Peyer's patch (tissue), 4 donors: ENCODE measurements at places on chromosomes 7 and 10.
A peak's percentile ranks its signal among the peaks of the same experiment; 100 is the strongest.

DNA sequence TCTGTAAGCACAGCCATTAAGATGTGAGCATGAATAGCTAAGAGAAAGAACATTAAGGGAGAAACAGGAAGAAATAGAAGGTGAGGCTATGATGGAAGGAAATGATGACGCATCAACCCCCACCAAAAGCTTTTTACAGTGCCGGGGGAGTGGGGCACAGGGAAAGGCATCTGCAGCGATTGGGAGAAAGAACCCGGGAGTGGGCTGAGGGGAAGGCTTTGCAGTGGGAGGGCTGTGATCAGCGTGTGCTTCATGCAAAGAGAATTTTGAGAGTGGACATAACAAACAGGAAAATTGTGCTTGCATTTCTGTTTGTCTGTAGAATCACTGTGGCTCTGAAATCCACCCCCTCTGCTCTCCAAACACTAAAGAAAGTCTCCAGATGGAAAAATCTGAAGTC lies 250.8 kb downstream of the KCNMA1 start:
- H3K4me3 ChIP-seq = no peak overlapping the region
- no peaks in the 10 kb centered on the region for H3K36me3 ChIP-seq
- H3K27me3 ChIP-seq = no peaks in the 10 kb centered on the region
- H3K4me1 ChIP-seq = no peaks in the 10 kb centered on the region
- H3K27ac ChIP-seq = no peak overlapping the region

DNA sequence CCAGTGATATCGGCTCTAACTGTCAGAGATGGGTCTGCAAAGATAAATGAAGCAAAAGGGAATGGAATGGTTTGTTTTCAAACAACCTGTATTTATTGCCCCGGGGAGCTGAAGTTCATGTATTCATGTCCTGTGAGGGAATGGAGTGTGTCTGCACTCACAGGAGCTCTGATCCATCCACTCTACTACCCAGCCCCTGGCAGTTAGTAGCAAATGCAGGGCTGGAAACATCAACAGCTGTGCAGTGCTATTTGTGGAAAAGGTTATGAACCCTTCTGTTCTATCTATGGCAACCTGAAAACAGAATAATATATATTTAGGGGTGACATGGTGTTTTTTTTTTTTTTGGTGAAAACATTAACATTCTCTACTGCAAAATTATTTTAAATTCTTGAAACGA lies 9.8 kb downstream of the AGR2 start:
- no peak overlapping the region for H3K27ac ChIP-seq
- H3K4me1 ChIP-seq = no peaks in the 10 kb centered on the region
- no peak overlapping the region for H3K4me3 ChIP-seq
- no peak for DNase-seq
- H3K27me3 ChIP-seq = no peaks in the 10 kb centered on the region

DNA sequence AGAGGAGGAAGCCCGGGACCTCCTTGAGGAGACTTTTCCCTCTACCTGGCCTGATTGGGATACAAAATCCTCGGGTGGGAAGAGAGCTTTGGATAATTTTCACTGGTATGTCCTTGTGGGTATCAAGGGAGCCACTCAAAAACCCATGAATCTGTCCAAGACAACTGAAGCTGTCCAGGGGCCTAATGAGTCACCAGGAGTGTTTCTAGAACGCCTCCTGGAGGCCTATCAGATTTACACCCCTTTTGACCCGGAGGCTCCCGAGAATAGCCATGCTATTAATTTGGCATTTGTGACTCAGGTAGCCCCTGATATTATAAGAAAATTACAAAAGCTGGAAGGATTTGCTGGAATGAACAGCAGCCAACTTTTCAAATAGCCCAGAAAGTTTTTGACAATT lies 38.6 kb downstream of the ZNF25 start:
- H3K36me3 ChIP-seq = no peaks in the 10 kb centered on the region
- no peaks in the 10 kb centered on the region for H3K27me3 ChIP-seq
- no peak for DNase-seq
- H3K27ac ChIP-seq = no peak overlapping the region

DNA sequence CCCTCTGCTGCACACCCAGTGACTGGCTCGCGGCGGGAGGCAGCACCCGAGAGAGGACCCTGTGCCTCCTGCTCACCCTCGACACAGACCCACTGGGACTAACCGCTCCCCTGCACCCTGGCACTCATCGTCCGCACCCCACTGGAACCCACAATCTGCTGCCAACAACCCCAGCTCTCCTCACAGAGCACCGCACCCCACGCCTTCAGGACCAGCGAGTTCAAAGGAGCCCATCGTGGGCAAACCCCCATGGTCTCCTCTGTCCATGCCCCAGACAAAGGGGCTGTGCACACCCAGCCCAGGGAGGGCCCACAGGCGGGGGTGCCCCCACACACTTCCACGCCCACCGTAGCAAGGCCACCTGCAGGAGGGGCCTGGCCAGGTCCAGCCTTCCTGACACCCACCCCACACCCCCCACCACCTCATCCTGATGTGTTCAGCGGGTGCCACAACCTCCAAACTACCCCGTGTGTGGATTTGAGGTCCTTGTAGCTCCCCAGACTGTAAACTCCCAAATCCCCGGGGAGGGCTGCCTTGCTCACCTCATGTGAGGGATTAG lies 14.0 kb downstream of the RASGEF1A start:
- H3K36me3 ChIP-seq = no peaks in the 10 kb centered on the region
- no peak overlapping the region for H3K27ac ChIP-seq
- no peaks in the 10 kb centered on the region for H3K4me1 ChIP-seq
- DNase-seq = peak; percentile 12

GRCh38 chr7:158083526-158084310 lies 503.9 kb downstream of the PTPRN2 start:
- no peaks in the 10 kb centered on the region for H3K27me3 ChIP-seq
- H3K36me3 ChIP-seq = no peaks in the 10 kb centered on the region
- no peak overlapping the region for H3K27ac ChIP-seq
- no peaks in the 10 kb centered on the region for H3K4me1 ChIP-seq
- DNase-seq = no peak

- DNase-seq = no peak
- peak overlapping the region; percentile 75 for H3K27ac ChIP-seq
- H3K4me3 ChIP-seq = no peak overlapping the region
- no peaks in the 10 kb centered on the region for H3K27me3 ChIP-seq
- H3K4me1 ChIP-seq = peaks cover 28% of the 10 kb centered on the region
- no peaks in the 10 kb centered on the region for H3K36me3 ChIP-seq
Measured at GRCh38 chr10:119211176-119211575, 3.8 kb downstream of the GRK5 start.

DNA sequence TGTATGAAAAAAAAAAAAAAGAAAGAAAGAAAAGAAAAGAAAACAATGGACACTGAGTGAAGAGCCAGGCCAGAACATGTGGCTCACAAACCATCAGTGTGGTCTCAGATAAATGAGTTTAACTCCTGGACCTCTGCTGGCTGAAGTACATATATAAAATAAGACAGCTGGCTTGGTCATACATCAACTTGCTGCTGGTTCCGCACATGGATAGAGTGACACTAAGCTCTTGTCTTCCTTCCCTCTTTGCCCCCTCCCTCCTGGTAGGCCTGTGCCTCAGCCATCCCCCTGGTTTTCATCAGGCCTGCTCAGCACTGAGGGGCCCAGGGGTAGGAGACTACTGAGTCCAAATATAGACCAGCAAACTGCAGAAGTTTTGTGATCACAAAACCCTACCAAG lies 58.1 kb upstream of the DGKI start:
- no peak overlapping the region for H3K4me3 ChIP-seq
- DNase-seq = no peak
- no peaks in the 10 kb centered on the region for H3K27me3 ChIP-seq
- H3K27ac ChIP-seq = no peak overlapping the region
- H3K4me1 ChIP-seq = no peaks in the 10 kb centered on the region

DNA sequence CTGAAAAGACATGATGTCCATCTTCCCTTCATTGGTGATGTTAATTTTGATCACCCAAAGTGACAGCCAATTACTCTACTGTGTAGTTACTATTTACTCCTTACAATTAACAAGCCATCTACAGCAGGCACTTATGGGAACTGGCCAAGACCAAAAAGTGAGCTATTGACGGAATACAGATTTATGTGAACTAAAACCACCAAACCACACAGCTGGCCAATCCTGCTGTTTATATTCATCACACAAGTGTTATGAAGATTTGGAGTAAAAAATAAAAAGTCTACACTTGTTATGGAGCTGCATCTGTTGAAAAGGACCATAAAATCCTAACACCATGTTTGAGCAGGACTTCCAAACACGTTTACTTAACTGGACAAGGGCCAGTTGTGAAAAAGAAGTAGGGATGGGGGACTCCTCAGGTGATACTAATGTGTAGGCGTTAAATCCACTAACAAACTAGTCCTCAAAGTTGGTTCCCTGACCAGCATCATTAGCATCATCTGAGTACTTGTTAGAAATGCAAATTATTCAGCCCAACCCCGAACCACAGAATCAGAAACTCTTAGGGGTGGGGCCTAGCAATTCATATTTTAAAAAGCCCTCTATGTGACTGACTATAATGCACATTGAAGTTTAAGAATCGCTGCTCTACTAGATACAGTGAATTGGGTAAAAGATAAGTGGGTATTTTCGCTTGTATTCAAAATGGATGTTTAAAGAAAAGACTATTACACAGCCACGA lies 11.6 kb downstream of the MCMBP start:
- H3K27me3 ChIP-seq = no peaks in the 10 kb centered on the region
- no peaks in the 10 kb centered on the region for H3K4me1 ChIP-seq
- H3K27ac ChIP-seq = no peak overlapping the region
- H3K36me3 ChIP-seq = no peaks in the 10 kb centered on the region
- no peak overlapping the region for H3K4me3 ChIP-seq

DNA sequence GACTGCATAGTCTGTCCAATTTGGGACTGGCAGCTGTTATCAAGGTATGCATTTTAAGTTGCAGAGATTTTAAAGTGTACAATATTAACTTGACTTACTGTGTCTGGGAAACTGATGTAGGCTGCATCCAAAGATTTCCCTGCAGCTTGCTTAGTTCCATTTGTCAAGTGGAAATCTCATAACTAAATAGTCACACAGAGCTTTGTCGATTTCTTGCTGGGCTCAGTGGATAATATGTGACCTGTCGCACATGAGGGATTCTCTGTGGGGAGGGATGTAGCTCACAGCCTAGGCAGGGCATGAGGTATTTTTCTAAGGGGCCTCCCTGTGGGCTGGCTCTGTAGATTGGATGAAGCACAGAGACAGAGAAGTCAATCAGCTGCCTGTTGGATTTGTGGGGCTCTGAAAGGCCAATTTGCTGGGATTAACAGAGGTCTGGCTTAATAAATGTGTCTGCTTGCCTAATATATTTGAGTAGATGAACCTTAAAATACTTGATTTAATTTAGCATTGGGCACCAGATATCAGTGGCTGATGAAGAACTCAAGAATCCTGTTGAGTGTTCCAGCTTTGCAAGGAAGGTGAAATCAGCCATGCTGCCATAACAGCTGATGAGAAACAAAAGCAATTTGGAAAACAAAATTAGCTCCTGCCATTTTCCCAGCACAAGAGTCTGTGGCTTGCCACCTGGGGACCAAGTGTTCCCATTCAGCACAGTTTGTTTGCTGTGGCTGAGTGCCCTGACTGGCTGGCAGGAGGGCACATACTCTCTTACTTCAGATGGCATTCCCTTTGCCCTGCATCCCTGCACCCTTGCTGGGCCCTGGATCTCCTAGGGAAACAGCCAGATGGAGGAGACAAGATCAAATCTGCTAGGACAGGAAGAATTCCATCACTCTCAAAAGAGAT lies 598.5 kb downstream of the SORCS3 start:
- H3K27ac ChIP-seq = no peak overlapping the region
- DNase-seq = no peak
- no peaks in the 10 kb centered on the region for H3K4me1 ChIP-seq
- no peaks in the 10 kb centered on the region for H3K36me3 ChIP-seq
- H3K27me3 ChIP-seq = no peaks in the 10 kb centered on the region
- no peak overlapping the region for H3K4me3 ChIP-seq

DNA sequence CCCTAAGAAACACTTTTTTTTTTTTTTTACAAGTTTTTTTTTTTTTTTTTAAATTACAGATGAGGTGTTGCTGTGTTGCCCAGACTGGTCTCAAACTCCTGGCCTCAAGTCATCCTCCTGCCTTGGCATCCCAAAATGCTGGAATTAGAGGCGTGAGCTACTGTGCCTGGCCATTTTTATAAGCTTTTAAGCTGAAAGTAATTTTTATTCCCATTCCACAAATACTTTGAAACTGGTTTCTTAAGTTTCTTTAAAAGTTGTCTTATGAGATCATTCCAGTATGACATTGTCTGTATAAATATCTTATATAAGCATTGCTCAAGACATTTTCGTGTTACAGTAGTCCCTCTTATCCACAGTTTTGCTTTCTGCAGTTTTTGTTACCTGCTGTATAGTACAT lies 61.4 kb upstream of the CYP26C1 start:
- H3K4me3 ChIP-seq = no peak overlapping the region
- no peaks in the 10 kb centered on the region for H3K27me3 ChIP-seq
- no peak overlapping the region for H3K27ac ChIP-seq
- H3K4me1 ChIP-seq = no peaks in the 10 kb centered on the region
- DNase-seq = no peak
